Kidney epithelial cell (primary cell): ENCODE measurements at places on chromosomes 6 and 20.
A peak's percentile ranks its signal among the peaks of the same experiment; 100 is the strongest.

DNA sequence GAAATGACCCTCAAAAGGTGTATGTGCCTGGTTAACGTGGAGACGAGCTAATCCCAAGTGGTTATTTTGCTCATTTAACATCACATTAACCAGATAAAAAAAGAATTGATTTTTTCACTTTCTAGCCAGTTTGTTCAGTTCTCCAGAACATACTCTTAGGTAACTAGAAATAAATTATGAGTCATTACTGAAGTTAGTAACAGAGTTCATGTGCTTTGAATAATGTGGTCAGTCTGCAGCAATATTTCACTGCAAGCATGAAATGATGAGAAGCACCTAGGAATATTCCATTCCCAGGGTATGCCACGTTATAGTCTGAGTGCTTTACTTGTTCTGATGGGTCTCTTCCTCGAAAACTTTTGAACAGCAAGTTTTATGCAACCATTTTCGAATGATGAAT is 138.3 kb upstream of the INSM1 start:
- DNase-seq: no peak

DNA sequence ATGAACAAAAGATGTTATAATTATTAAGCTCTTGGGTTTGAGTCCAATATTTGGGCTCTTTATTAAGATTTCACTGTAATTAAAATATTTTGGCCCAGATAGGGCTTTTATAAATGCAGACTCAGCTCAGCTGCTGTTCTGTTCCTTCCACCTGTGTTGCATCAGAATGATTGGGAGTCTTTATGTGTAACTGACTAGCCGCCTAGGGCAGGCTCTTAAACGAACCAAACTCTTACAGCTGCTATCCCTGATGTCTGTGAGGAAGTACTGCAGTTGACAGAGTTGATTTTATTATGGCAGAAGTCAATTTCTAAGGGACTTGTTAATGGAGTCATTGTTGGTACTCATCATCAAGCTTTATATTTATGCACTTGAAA is 144.7 kb downstream of the MYO6 start:
- no peak for DNase-seq

DNA sequence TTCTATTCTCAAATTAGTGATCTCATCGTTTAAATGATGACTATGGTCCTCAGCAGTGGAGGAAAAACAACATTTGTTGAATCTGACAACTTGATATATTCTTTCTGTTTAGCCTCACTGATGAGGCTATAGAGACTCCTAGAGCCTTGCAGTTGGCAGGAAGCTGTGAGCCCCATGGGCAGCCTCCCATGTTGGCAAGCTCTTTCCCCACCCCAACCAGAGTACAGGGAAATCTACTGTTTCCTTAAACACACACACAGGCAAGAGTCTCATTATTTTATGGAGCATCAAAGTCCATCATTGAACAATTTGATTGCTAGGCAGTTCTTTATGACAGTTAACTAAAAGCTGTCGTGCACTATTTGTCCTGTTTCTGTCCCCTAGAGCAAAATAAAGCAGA is 498.2 kb upstream of the CITED2 start:
- no peak for DNase-seq

- DNase-seq: no peak
These were observed 212.3 kb upstream of the ZNF217 start for GRCh38 chr20:53805895-53806384.

GRCh38 chr20:15637950-15638754 is 935.1 kb downstream of the KIF16B start:
- DNase-seq: peak; percentile 14

DNA sequence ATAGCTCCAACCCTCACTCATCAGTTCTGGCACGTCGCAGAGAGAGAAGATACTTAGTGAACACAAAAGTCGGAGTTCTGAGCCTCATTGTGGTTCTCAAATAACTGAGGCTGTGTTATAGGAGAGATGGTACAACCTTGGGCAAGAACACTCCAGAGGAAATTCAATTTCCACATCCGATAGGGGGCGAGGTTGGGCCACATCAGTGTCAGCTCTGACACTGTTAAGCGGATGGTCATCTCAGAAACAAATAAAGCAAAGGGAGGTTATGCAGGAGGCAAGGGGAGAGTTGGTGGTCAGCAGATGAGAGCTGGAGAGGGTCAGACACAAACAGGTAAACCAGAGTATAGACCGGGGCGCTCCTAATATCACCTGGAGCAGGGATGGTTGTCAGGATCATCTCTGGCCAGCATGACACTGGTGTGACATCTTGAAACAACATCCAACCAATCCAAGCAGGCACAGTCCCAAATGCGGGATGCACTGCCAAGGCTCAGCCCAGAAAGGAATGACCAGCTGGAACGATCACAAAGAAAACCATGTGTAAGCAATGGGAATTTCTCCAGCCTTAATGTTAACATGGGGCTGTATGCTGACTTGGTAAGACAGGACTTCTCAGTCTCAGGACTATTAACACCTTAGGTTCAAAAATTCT is 331.8 kb downstream of the HACE1 start:
- DNase-seq: no peak

- DNase-seq: no peak
These were observed 117.4 kb upstream of the GRIK2 start for GRCh38 chr6:101276066-101276465.

DNA sequence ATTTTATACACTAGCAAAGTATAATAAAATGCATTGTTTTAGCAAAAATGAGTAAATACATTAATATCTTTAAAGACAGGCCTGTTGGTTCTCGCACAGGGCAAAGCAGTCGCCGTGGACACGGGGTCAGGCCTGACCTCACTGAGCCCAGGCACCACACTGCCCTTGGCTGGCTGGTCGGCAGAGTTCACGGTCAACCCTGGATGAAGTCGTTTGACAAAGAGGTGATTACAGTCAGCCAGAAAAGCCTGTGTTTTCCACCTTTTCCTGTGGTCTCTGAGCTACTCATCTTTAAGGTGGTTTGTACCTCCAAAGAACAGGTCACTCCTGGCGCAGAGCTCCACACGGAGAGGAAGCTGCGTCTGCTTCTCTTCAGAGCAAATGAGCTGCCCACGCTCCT is 191.5 kb downstream of the DLL1 start:
- no peak for DNase-seq

DNA sequence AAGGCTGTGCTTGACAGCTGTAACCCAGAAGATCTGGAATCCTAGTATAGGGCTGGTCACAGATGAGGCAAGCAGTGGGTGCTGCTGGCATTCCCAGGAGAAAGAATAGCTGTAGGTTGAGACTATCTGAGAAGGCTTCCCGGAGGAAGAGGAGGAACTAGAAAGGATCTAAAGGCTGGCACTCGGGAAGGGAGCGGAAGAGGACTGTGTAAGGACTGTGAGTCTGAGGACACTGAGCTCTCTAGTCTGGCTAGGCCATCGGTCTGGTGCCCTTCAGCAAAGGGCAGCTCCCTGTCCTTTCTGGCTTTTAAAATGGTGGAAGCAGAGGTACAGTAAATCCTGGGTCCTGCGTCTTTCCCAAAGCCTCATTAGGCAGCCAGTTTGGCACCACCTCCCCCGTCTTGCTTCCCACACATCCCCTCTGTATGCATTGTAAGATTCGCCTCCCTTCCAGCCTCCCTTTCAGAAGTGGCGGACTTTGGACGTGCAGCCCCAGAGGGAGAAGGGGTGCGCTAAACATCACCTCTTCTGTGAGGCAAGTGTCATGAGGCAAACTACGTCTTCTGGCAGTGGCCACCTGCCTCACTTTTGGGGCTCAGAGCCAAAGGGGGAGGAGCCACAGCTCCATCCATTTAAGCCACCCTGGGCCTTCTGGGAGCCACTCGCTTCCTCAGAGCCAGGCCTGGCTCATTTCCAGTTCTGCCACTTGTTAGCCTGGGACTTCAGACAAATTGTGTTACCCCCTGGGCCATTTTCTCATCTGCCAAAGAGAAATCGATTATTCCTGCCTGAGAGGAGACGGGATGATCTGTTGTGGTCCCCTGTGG is 8.6 kb downstream of the SNPH start:
- DNase-seq: no peak

GRCh38 chr6:127484212-127484863 is 25.1 kb upstream of the KIAA0408 start:
- DNase-seq: peak; percentile 35

DNA sequence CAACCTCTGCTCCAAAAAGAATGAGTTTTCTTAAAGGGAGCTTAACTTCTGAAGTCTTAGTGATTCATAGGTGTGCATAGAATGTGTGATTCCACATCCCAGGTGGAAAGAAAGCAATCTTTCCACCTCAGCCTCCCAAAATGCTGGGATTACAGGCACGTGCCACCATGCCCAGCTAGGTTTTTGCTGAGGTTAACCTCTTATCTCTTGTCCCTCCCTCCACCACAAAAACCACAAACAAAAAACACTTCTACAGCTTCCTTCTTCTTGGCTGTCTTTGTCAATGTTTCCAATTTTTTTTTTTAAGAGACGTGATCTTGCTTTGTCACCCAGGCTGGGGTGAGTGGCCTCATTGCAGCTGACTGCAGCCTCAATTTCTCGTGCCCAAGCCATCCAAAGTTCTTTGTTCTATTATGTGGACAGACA is 8.1 kb upstream of the CSE1L start:
- no peak for DNase-seq
